ENCODE measurements at places on chromosomes 5 and 9.

DNA sequence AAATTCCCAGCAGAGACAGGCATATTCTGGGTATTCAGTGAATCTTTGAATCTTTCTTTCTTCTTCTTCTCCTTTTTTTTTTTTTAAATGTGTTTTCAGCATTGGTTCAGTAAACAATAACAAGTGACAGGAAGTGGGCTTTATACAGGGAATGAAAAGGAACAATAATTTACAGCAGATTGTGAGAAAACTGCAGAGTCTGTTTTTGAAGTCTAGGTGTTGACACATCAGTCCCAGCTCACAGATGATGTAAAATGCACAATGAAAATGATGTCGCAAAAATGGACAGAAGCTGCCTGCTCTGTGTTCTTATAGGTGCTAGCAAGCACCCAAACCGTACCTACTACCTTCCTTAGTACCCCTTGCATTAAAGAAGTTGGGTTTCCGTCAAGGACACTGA lies 38.8 kb downstream of the TNC start:
- DNase-seq: no peak

DNA sequence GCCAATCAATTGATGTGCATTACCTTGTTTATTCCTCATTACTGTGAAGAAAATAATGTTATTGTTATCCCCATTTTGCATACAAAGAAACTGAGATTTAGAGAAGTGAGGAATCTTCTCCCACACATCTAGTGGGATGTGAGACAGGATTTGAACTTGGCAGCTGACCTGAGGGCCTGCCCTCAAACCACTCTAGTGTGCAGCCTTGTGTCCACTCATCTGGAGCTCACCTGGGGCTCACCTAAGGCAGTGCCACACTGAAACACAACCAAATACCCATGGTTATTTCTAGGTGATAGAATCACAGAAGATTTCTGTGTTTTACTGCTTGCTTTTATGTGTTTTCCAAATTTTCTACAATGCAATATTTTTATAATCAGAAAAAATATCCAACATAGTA lies 94.7 kb upstream of the SAP30L start:
- DNase-seq: no peak

GRCh38 chr9:113375057-113376023 lies 1.4 kb downstream of the HDHD3 start:
- no peak for DNase-seq

DNA sequence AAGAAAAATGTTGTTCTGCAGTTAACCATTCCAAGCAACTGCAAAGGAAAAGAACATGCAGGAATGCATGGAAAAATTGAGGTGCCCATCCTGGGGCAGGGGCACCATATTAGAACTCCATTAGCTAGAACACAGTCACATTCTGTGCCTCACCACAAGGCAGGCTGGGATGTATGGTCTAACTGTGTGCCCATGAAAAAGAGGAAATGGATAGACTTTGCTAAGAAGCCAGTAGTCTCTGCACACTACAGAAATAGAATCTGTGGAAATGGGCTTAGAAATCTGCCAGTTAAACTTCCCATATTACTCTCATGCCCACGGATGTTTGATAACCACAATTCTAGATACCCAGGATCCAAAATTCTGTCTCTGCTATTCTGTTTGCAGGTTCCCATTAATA lies 423.8 kb upstream of the SMARCA2 start:
- DNase-seq: no peak

GRCh38 chr5:77294185-77294584 lies 83.7 kb downstream of the PDE8B start:
- DNase-seq: no peak

DNA sequence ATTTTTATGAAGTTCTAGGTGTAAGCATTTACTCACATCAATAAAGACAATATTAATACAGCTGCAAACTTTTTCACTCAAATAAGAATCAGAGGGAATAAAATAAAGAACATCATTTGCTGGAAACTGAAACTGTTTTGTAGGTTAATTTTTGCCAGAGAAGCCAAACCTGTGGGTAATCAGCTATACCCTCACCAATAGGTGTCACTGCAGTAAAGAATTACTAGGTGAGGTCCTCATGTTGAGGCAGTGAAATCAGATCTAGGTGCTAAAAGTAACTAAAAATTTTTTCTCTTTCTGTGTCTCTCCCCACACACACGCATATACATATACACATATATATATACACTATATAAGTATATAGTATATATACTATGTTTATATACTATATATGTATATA lies 1016.3 kb upstream of the SEMA6A start:
- no peak for DNase-seq

DNA sequence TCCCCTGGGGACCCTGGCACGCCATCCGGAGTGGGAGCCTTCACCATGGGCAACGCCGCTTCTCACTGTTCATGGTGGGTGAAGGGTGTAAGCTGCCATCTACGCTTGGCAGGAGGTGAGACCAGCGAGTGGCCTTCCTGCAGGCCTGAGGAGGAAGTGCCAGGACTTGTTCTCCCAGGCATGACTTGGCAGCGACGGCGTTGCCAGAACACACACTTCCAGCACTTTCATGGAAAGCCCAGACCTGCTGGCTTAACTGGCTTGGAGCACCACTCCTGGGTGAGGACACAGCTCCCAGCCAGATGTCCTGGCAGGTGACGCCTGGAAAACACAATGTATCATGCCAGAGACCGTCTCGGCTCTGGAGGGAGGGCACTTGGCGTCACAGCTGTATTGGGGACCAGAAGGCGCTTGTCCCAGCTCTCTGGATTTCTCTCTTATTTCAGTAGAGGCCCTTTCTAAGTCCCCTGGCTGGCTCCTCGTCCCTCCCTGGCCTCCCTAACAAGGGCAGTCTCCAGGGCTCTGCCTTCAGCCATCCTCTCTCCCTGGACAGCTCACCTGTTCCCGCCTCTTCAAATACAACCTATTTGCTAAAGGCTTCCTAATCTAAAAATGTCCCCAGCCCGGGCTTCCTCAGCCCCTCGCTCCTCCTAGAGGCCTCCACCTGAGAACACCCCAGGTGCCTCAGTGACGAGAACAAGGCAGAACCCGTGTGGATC lies 188.3 kb downstream of the OLFM1 start:
- no peak for DNase-seq

GRCh38 chr9:76732341-76732958 lies 31.8 kb upstream of the PCA3 start:
- DNase-seq: no peak

- no peak for DNase-seq
Observed at GRCh38 chr5:124131466-124131865, 615.0 kb downstream of the ZNF608 start.

DNA sequence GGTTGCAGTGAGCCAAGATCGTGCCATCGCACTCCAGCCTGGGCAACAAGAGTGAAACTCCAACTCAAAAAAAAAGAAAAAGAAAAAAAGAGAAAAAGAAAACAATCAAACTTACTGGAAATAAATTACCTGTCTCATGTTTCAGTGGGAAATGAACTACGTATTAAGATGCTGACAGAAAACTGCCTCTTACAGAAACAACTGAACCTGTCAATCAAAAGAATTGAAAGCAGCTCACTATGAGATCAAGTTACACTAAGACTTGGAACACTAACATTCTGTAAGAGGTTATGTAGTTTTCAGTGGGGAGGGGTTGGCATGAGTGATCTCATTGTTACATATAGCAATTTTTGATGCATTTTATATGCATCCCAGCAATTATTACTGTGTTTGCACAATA lies 64.4 kb upstream of the SPATA31E1 start:
- DNase-seq: no peak

DNA sequence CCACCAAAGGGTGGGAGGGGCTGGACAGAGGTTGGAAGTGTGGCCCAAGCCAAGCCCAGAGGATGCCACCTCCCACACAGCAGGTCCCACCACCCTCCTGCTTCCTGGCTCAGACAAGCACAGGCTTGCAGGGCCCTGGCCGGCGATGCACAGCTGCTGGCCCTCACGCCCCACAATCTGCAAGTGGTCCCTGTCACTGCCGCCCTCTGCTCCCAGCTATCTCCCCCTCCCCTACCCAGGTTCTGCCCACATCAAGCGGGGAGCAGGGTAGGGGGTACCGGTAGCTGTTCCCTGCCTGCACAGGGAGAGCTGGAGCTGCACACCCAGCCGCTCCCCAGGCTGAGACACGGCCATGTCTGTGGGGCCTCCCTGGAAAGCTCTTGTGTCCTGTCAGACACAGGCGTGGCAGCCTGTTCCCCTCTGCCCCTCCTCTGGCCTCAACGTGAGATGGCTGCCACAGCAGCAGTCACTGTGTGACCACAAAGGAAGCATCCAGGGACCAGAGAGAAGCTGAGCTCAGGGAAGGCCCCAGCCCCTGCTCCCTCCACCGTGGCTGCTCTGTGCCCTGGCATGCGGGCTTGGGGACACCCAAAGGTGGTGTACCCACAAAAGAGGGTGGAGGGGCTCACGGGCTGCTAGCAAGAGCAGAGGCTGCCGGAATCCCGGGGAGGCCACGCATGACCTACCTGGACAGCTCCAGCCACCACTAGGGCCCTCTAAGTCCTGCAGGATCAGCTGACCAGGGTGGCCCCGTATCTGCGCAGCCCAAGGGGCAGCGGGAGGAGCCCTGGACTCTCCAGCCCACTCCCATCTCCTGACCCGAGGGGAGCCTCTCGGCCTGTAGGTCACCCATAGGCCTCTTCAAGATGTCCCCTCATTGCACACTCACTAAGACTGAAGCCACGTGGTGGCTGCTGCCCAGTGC lies 10.9 kb upstream of the ZDHHC11 start:
- DNase-seq: no peak

DNA sequence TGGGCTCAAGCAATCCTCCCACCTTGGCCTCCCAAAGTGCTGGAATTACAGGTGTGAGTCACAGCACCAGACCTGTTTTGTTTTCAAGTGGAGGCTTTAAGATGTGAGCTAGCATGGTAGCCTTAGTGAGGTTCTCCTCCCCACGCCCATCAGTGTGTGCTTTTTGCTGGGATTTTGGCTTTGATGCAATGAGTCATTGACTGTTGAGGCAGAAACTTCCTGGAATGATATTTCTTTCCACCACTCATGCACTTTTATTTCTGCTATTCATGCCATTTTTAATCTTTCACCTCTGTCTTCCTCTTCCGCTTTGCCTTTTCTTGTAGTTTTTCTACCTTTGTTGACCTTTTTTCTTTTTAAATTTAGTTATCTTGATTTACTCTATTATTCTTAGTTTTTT lies 4.2 kb upstream of the NFIL3 start:
- DNase-seq: no peak

DNA sequence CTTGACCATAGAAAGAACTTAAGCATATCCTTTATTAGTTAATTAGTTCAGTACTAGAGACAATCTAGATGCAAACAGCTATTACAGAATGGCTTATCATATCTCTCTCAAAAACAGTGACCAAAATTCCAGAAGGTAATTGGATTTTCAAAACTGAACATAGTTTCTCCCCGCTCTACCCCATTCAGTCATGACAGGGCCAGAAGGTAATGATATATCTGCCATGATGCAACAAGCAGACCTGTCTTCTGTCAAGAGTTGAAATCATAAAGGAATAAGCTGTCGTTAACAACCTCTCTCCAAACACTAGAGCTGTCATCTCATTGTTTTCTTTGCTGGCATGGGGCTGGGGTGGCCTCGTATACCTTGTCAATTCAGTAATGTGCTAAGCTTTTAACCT lies 200.5 kb upstream of the POU5F2 start:
- DNase-seq: no peak

GRCh38 chr5:74127381-74128320 lies 501.7 kb downstream of the ARHGEF28 start:
- no peak for DNase-seq

Measured in left forelimb (tissue), 1 donor.